HT-29 (cell line): ENCODE measurements at places on chromosomes 1 and 21. TPM values are rescaled to one million over a fixed set of nuclear protein-coding genes. Genes with fewer than 3 reads are reported as not detected.
A peak's percentile ranks its signal among the peaks of the same experiment; 100 is the strongest.

GRCh38 chr1:45334308-45335245, 5.4 kb upstream of the TOE1 start:
- DNase-seq = no peak

The SPATA1 gene
- total RNA-seq = 1.0 and 1.3 TPM in 2 replicates

- no peak for DNase-seq
These were observed 24.7 kb downstream of the NPHP4 start for GRCh38 chr1:5967351-5968160.

The IL12RB2 gene
- total RNA-seq = not detected in 2 replicates

DNA sequence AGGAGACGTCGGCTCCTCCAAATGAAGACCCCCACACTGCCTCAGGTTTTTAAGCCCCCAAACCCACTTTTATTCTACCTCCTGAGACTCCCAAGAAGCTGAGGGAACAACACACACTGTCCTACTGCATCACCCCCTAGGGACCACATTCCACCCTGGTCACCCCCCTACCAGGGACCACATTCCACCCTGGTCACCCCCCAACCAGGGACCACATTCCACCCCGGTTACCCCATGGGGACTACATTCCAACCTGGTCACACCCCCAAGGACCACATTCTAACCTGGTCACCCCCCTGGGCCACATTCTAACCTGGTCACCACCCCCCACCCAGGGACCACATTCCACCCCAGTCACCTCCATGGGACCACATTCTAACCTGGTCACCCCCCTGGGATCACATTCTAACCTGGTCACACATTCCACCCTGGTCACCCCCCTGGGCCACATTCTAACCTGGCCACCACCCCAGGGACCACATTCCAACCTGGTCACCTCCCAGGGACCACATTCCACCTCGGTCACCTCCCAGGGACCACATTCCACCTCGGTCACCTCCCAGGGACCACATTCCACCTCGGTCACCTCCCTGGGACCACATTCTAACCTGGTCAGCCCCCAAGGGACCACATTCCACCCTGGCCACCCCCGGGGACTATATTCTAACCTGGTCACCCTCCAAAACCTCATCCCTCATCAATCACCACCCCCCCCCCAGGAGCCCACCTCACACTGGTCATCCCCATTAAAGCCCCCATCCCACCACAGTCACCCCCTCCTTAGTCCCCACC, 587.6 kb downstream of the NPHP4 start:
- DNase-seq = peak; percentile 27

The PTPRC gene
- not detected in 2 replicates for total RNA-seq
